ENCODE measurements at places on chromosomes 11 and 22.

GRCh38 chr22:21082248-21082647 is 36.5 kb downstream of the LRRC74B start:
- DNase-seq = no peak

- no peak for DNase-seq
Measured at GRCh38 chr11:46724088-46724487, 5.1 kb downstream of the F2 start.

DNA sequence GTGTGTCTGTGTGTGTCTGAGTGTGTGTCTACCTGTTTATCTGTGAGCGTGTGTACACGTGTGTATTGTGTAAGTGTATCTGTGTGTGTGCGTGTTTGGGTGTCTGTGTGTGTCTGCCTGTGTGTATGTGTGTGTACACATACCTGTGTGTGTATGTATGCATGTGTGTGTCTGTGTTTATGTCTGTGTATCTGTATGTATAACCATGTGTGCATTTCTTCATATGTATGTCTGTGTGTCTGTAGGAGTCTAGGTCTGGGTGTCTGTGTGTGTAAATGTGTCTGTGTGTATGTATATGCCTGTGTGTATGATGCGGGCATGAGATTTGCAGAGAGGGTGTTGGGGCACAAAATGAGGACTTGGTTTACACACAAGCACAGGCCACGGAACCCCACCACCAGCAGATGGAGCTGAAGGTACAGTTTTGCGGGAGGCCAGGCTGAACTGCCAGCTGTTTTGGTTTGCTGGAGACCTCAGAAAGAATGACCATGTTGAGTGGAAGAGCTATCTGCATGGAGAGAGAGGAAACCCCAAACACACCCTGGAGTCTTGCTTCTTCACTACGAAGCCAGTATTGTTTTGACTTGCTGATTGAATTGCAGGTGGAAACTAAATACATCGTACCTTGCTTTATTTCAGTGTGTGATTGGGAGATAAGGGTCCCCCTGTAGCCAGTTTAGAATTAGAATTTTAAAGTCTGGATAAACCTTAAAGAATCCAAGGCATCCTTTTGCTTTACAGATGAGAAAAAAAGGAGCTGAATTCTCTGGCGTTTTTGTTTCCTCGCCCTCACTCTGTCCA is 497.2 kb downstream of the NTM start:
- DNase-seq = no peak

DNA sequence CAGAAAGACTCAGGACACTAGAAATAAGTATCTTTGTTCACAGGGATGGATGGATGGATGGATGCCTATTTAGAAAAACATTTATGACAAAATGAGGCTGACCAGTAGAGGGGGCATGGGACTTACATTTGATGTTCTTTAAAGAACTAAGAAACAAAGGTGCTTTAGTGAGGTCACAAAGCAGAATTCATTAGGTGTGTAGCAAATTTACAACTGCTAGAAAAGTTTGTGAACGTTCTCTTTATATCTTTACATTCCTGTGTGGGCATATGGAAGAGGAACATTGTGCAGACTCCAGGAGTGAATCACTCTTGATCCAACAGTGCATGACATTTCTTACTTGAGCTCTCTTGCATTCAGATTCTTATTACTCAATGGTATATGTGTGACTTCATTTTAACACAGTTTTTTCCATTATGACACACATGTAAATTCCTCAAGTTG is 15.8 kb upstream of the SIK2 start:
- DNase-seq = no peak

DNA sequence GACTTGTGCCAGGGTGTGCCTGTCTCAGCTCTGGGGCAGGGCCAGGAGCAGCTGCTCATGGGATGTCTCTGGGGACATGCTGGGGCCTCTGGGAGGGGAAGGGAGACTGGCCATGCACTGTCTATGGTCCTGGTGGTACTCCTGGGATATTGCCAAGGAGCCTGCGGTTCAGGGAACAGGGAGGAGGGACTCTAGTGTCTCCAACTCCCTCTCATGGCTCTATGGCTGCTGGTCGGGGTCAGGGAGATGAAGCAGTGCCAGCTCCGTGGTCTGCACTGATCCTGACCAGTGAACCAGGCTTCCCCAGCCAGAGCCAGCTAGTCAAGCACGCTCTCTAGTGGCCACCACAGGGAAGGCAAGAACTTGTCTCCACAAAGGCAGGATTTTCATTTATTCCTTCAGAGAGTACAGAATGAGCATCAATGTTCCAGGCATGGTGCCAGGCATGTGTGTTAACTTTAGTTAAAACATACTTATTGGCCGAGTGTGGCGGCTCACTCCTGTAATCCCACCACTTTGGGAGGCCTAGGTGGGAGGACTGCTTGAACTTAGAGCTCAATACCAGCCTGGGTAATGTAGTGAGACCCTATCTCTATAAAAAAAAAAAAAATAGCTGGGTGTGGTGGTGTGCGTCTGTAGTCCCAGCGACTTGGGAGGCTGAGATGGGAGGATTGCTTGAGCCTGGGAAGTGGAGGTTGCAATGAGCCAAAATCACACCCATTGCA is 2.5 kb upstream of the BEST1 start:
- no peak for DNase-seq

DNA sequence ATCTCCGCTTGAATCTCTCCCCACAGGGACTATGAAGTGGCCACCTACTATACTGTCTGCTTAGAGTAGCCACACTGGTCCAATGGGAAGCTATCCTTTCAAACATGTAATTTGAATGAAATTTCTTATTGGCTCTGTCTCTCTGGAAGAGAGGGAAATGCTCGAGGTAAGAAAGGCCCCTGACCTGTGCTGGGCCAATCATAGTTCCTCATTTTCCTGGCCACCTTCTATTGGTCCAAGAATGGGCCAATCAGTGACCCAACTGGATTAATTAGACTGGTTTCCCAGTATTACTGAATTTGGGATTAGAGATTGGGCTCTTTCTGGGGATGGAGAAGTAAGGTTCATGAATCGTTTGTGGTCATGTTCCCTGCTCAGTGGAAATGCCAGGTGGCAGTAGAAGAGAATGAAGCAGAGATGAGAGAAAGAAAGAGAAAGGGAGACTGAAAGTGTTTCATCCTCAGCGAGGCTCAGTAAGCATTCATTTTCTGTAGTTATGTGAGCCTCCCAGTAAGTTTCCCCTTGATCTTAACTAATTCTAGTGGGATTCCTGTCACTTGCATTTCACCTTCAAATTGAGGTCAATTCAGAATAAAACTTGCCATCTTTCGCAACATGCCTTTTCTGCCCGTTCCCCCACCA is 8.4 kb upstream of the MMP20 start:
- DNase-seq = no peak

GRCh38 chr11:43582024-43582862 is 98.3 kb upstream of the HSD17B12 start:
- DNase-seq = no peak

DNA sequence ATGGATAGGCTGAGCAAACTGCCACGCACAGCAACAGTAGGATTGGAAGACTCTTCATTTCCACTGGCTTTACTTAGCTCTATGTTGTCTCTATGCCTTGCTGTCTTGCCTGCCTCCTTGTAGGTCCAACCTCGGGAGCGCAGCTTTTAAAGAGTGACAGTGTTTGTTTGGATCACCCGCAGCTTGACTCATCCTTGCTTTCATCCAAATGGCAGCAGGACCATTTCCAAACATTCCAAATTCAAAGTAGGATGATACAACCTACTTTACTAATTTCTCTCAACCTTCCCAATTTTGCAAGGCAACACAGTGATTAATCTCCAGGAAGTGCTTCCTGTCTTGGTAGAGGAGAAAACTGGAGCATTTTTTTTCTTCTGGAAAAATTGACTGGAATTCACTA is at the start of gene MMP3:
TSS of gene MMP3 (minus strand) at position 121 of the 400 bp plus-strand sequence. CDS start at position 58, 63 bp downstream.
- no peak for DNase-seq

DNA sequence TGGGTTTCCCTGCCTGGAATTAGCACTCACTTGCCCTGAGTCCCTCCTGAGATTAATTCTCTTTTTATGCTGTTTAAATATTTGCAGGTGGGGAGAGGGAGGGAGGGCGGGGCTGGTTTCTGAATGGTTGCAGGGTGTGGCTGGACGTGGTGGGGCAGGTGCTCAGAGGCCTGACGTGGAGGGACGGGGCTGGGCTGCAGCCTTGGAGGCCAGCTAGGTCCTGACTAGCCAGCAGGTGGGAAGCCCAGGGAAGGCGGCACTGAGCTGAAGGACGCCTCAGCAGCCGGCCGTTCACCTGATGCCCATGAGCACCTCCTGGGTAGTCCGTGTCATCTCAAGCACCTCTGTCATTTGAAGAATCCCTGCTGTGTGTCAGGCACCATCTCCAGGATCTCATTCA is 21.3 kb downstream of the SGSM1 start:
- DNase-seq = no peak

- DNase-seq = no peak
Measured at GRCh38 chr11:77104727-77105126, 2.1 kb downstream of the OMP start.

GRCh38 chr11:36400766-36401455 is 104.8 kb downstream of the PRR5L start:
- no peak for DNase-seq

- no peak for DNase-seq
Measured at GRCh38 chr22:25395915-25396314, 168.6 kb upstream of the GRK3 start.

GRCh38 chr11:21646351-21646750 is 546.5 kb upstream of the ANO5 start:
- DNase-seq = no peak

DNA sequence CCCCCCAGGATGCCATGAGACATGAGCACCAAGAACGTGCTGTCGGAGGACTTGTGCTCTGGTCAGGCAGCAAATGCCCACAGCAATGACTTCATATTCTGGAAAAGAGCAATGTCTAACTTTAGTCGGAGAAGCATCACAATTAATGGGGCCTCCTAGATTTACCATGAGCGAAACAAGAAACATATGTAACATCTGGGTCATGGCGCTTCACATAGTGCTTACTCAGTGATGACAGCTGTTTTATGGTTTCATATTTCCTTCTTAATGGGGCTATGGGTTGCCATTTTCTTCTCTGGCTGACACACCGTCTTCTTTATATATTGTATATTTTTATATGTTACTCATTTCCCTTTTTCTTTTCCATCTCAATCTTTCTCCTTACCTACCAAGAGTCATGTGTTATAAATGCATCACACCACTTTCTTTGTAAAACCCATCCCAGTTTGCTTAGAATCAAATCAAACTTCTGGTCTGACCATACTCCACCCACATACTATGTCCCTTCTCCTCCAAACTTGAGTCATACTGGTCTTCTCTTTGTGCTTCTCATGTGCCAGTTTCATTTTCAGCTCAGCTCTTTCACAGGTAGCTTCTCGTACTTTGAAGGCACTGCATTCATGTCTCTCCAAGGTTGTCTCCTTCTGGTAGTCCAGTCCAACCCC is 9.4 kb upstream of the CASP12 start:
- no peak for DNase-seq

GRCh38 chr11:122785031-122785541 is 53.2 kb upstream of the CRTAM start:
- DNase-seq = no peak

GRCh38 chr11:131874070-131874469 is 503.7 kb downstream of the NTM start:
- no peak for DNase-seq

DNA sequence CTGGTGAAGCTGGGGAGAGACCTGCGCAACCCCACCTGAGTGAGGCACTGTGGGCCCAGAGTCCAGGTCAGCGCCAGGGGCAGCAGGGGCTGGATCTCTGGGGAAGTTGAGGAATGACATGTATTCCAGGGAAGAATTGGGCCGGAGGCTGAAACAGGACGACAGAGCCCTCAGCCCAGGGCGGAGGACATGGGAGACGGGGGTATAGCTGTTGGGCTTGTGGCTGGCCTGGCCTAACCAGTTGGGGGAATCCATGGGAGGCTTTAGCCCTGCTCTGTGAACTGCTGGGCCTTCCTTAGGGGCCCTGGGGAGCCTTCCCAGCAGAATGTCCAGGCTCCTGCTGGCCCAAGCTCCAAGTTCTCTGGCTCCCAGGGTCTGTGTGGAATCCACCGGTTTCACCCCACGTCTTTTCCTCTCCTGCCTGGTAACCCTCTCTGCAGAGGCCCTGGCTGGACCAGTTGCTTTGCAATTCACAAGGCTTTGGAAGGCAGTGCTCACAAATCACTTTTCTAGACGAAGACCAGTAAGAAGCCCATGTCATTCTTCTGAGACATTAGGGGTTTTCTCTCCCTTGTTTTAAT is 50.4 kb upstream of the KCNQ1OT1 start:
- DNase-seq = no peak

- DNase-seq = no peak
Measured at GRCh38 chr11:134830312-134830711, 418.3 kb upstream of the B3GAT1 start.

DNA sequence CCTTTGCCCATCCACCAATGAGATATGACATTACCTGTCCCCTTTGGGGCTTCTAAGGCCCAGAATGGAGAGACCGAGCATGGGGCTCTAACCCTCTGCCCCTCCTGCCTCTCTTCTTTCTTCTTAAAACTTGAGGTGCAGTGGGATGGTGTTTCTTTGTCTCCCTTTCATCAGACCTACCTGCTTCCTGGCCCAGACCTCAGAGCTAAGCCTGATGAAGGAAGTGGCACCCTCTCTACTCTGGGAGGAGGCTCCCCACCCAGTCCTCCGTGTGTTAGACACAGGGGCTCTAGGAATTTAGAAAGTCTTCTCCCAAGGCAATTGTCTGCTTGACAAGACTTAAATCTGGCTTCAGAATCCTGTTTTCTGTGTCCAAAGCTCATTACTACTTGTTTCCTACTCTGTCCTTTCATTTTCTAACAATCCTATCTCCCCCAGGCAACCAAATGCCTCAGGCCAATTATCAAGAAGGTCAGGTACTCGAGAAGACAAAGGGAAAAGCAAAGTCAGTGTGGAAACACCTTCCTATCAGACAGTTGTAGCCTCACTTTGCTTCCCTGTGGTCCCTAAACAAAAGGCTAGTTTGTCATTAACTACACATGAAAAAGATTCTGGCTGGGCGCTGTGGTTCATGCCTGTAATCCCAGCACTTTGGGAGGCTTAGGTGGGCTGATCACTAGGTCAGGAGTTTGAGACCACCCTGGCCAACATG is 20.3 kb upstream of the PARVA start:
- no peak for DNase-seq

- peak; percentile 14 for DNase-seq
Measured at GRCh38 chr11:75492181-75492820, 33.4 kb downstream of the GDPD5 start.

GRCh38 chr11:46127150-46127638 is 5.9 kb upstream of the PHF21A start:
- DNase-seq = no peak

DNA sequence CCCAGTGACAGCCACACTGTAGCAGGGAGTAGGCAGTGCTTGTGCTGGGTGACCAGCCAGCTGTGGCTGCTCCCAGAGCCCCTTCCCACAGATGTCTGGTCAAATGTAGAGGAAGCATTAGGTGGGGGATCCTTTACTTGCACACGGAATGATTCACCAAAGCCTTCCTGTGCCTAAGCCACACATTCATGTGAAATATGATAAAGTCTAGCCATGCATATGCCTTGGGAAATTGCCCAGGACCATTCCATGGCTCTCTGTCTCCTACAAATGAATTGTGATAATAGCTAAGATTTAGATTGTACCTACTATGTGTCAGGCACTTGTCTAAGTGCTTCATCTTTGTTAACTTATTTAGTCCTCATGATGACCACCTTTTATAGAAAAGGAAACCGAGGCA is 217.5 kb upstream of the E2F8 start:
- DNase-seq = no peak

- DNase-seq = no peak
Measured at GRCh38 chr11:8231979-8232378, 31.7 kb downstream of the LMO1 start.

GRCh38 chr11:11382858-11383532 is 29.9 kb upstream of the CSNK2A3 start:
- DNase-seq = no peak

- DNase-seq = no peak
Measured at GRCh38 chr11:79052544-79052943, 388.3 kb downstream of the TENM4 start.
